ENCODE measurements at places on chromosomes 4 and X.

DNA sequence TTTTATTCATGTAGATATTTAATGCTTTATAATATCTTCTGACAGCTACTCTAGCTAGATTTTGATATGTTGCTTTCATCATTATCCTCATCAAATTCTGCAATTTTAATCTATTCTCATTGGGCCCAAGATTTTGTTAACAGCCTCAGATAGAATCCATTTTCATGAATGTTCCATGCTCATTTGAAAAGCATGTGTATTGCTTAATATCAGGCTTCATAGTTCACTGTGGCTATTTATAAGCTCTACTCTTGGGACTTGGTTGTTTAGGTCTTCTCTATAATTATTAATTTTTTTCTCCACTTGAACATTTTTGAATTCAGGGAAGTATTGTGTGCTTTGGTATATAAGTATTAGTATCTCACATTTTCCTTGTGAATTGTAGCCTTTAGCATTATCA lies 41.8 kb downstream of the RAB40A start:
- DNase-seq = no peak

- DNase-seq = peak; percentile 0
Observed at GRCh38 chrX:138191998-138192397, 519.5 kb downstream of the FGF13 start.

DNA sequence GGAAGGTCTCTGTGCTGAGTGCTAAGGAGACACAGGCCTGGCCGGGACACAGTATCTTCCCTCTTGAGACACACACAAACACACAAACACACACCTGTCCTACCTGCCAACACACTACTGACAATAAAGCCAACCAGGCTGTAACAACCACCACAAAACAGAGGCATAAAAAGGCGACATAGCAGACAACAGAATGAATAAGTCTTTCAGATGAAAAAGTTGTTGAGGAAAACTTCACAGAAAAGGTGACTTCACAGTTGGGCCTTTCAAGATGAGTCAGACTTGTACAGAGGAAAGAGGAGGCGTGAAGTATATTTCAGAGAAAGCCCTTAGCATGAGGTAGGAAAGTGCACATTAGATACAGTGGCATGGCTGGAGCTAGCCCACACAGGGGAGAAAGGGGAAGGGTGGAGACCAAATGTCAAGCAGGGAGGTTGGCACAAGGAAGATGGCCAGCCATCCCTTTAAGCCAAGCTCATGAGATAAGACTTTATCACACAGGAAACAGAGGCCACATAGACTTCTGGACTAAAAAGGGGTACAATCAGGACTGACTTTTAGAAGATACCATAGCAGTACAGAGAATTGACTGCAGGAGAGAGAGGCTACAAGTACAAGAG lies 54.0 kb downstream of the SLC9A7 start:
- DNase-seq = peak; percentile 46

- no peak for DNase-seq
Observed at GRCh38 chr4:26723216-26723615, 137.4 kb upstream of the STIM2 start.

DNA sequence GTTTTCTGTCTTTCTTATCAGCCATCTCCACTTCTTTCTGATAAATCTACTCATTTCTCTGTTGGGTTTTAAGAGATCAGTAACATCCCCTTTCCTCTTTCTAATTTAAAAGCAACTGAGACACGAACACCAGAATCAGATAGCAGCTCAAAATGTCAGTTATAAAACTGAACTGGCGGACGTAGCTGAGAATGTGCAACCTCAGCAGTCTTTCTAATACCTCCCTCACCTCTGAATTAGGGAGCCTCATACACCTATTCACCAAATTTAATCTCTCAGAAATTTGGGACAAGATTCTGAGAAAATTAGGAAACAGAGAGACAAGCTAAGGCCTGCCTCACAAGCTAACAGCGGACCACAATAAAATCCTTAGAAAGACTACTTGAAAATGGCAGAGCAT lies 52.0 kb upstream of the ACSL4 start:
- DNase-seq = no peak

DNA sequence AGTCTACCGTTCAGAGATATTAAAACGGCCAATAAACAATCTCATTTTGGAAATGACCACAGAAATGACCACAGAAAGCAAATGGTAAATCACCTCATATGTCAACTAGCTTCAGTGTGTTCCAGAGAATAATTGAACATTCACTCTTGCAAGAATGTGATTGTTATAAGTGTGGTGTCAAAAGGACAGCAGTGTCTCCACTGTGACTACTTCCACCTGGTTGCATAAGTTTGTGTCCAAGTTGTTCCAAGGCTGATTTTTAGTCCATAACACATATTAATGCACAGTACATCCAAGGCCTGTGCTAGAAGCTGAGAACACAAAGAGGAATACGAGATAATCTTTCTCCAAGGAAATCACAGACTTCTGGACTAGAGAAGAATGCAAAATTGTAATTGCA lies 37.4 kb upstream of the RNF150 start:
- DNase-seq = no peak

DNA sequence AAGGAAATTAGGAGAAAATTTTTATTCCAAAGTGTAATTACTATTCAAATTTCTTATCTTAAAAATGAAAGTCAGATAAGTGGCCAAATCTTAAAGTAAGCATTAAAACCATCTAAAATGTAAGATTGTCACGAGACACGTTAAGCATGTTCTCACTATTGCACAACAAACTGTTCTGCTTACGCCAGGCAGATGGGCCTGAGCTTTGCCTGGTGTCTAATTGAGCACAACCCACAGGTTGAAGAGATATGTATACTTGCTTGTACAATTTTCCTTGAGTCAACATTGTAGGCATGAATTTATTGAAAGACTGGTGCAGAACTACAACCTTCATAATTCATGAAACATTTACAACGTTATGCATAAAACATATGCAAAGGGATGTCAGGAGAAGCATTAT lies 3.9 kb downstream of the RNF128 start:
- no peak for DNase-seq

GRCh38 chr4:15291122-15291521 lies 136.7 kb upstream of the C1QTNF7 start:
- no peak for DNase-seq

DNA sequence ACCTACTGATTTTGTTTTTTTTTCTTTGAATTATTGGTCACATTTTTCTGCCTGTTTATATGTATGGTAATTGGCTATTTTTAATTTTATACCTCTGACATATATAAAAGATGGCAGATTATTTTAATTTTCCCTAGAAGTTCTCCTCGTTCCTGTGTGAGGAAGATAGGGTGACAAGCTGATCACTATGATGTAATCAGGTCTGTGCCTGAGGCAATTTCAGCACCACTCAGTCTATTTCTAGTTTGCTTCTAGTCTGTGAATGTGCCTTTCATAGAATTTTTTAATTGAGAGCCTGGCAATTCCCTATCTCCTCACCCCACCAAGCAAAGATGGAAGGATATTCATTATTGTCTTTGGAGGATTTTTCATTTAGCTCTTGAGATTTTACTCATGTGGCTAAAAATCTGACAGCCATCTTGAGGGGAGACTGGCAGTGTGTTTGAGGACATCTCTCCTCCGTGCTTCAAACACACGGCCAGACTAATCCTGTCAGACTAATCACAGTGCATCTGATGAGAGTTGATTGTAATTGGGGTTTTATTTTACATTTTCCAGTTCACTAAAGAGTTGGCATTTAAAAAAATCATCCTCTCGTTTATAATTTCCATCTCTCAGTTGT lies 500.3 kb downstream of the TRIML1 start:
- no peak for DNase-seq

- DNase-seq = no peak
Observed at GRCh38 chr4:42425146-42426065, 28.1 kb downstream of the SHISA3 start.

DNA sequence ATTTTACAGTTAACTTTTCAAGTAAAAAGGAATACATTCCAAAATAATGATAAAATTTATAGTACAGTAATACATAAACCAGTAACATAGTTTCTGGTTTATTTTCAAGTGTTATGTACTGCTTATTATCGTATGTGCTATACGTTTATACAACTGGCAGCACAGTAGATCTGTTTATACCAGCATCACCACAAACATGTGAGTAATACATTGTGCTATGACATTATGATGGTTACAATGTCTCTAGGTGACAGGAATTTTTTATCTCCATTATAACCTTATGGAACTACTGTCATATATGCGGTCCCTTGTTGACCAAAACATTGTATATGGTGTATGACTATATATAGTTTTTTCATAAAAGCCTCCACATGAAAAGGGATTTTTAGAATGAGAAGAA lies 256.9 kb downstream of the ANKRD50 start:
- no peak for DNase-seq

GRCh38 chrX:135193740-135194139 lies 22.5 kb upstream of the CT55 start:
- no peak for DNase-seq

DNA sequence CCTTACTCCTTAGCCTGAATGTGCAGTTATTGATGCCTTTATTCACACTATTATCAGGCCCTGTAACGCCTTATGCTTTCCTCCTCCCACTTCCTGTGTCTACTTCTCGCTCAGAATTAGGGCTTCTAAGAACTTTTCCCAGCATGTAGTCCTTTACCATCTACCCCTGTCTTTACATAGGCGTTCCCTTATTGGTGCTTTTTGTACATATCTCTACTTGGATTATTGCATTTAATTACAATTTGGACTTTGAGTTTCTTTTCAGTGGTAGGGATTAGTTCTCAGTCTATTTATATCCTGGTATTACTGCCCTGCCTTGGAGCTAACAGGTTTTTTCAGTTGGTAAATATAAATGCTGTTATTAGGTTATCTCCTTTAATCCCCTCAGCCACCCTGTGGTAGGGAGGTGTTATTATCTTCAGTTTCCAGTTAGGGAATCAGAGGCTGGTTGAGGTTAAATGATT lies 84.0 kb downstream of the RBPJ start:
- no peak for DNase-seq

DNA sequence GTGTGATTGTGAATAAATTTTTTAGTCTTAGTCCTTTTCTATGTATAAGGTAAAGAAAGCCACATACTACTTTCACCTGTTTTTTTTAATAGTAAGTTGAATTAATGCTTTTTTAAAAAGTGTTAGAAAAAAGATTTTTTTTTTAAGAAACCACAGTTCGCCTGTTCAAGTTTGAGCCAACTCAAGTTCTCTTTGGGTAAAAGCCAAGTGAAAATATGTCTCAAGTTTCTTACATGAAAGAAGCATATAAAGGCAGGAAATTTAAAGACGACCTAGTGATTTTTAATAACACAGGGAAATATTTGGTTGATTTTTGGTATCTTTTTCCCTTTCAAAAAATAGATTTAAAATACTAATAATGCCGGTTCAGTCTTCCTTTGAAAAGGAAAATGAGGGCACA lies 369.9 kb upstream of the NR3C2 start:
- DNase-seq = no peak

- peak; percentile 63 for DNase-seq
Observed at GRCh38 chrX:24357106-24357505, 3.3 kb upstream of the SUPT20HL1 start.

- DNase-seq = no peak
Observed at GRCh38 chr4:26056406-26056805, 142.4 kb downstream of the SMIM20 start.

GRCh38 chr4:182346675-182347375 lies 103.6 kb downstream of the TENM3 start:
- no peak for DNase-seq

All from fibroblast of pulmonary artery (primary cell).